ENCODE measurements at places on chromosomes 16 and 17.
A peak's percentile ranks its signal among the peaks of the same experiment; 100 is the strongest.

DNA sequence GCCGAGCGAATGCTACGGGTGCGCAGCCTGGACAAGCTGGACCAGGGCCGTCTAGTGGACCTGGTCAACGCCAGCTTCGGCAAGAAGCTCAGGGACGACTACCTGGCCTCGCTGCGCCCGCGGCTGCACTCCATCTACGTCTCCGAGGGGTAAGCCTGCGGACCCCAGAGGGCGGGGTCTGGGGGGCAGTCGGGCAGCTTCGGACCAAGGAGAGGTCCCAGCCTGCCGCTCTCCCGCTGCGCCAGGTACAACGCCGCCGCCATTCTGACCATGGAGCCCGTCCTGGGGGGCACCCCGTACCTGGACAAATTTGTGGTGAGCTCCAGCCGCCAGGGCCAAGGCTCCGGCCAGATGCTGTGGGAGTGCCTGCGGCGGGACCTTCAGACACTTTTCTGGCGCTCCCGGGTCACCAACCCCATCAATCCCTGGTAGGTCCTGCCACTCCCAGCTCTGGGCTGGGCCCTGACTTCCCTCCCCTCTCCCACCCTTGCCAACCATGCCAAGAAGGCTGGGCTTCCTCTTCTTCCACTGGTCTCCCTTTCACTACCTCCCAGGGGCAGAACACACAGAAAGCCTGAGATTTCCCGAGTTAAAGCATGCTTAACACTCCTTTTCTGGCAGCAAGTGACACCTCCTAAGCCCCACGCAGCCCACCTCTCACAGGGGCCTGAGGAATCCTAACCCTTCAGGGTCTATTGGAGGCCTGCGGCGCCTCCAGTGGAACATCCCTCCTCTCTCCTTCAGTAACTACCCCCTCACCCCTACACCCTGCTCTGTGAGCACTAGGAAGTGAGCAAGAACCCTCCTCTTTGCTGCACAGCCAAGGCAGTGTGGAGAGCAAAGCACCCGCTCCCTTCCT, 3.2 kb downstream of the NAGS start:
- peaks cover 31% of the 10 kb centered on the region for H3K36me3 ChIP-seq
- no peak overlapping the region for H3K27ac ChIP-seq

- no peaks in the 10 kb centered on the region for H3K4me1 ChIP-seq
- no peaks in the 10 kb centered on the region for H3K36me3 ChIP-seq
- H3K4me3 ChIP-seq = no peak overlapping the region
- no peak overlapping the region for H3K27ac ChIP-seq
Observed at GRCh38 chr17:9332132-9332494, 243.5 kb downstream of the STX8 start.

DNA sequence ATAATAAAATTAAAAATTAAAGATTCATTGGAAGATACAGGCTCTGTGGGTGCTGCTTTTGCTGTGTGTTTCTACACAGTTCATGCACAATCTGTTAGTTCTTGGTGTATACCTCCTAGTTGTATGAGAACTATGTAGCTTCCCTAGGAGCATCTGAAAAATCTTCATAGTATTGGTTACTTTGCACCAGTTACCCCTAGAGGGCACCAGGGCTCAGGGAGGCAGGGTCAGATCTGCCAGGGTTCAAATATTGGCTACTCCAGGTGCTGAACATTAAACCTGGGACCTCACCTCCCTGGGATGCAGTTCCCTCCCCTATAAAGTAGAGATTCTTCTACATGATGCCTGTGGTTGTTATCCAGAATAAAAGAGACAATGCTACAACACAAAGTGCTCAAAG, 583.0 kb upstream of the CDH11 start:
- H3K4me1 ChIP-seq = no peaks in the 10 kb centered on the region
- H3K4me3 ChIP-seq = no peak overlapping the region
- H3K36me3 ChIP-seq = no peaks in the 10 kb centered on the region

DNA sequence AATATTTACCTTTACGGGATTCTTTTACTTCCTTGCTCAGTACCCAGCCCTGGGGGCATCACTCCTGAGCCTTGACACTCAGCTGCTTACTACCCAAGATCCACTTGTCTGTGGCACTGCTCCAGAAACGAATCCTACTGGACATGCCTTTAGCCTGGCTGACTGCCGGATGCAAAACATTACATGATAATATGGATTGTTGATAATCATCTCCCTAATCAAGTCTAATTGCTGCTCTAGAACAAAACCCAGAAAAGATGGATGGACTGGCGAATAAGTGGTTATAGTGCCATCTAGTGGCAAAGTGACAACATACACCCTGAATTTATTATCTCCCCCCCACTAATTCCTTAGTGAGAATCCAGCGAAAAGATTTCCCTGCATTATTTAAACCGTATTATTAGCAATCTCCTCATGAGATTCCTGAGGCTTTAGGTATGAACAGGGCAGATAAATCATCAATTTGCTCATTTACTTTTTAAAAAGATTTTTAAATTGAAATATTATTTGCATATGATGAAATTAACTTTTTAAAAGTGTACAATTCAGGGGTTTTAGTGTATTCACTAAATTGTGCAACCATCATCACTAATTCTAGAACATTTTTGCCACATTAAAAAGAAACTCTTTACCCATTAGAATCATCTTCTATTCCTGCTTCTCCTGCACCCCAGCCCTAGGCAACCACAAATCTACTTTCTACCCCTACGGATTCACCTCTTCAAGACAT, 61.6 kb downstream of the RGS9 start:
- H3K4me3 ChIP-seq = no peak overlapping the region
- DNase-seq = no peak
- H3K27me3 ChIP-seq = no peaks in the 10 kb centered on the region
- no peak overlapping the region for H3K27ac ChIP-seq

DNA sequence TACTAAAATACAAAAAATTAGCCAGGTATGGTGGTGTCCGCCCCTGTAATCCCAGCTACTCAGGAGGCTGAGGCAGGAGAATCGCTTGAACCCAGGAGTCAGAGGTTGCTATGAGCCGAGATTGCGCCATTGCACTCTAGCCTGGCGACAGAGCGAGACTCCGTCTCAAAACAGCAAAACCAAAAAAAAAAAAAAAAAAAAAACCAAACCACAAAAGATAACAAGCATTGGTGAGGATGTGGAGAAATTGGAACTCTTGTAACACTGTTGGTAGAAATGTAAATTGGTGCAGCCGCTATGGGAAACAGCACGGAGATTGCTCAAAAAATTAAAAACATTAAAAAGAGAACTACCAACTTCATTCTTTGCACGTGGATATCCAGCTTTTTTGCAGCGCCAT, 119.4 kb downstream of the OR1D5 start:
- DNase-seq = no peak
- H3K27me3 ChIP-seq = no peaks in the 10 kb centered on the region
- H3K27ac ChIP-seq = no peak overlapping the region

DNA sequence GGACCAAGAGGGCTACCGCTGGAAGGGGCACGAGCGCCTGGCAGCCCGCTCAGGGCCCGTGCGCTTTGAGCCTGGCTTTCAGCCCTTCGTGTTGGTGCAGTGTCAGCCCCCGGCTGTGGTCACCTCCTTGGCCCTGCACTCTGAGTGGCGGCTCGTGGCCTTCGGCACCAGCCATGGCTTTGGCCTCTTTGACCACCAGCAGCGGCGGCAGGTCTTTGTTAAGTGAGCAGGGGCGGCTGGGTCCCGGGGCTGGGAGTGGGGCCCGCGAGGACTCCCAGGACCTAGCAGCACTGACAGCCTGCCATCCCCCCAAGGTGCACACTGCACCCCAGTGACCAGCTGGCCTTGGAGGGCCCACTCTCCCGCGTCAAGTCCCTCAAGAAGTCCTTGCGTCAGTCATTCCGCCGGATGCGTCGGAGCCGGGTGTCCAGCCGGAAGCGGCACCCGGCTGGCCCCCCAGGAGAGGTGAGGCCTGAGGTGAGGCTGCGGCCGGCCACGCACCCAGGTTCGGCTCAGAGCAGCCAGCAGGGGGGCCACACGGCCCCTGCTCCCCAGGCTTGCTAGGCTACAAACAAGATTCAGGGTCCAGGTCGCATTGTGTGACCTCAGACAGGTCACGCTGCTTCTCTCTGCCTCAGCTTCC, 17.4 kb upstream of the MYO15B start:
- no peak overlapping the region for H3K27ac ChIP-seq
- DNase-seq = no peak
- H3K4me1 ChIP-seq = no peaks in the 10 kb centered on the region

DNA sequence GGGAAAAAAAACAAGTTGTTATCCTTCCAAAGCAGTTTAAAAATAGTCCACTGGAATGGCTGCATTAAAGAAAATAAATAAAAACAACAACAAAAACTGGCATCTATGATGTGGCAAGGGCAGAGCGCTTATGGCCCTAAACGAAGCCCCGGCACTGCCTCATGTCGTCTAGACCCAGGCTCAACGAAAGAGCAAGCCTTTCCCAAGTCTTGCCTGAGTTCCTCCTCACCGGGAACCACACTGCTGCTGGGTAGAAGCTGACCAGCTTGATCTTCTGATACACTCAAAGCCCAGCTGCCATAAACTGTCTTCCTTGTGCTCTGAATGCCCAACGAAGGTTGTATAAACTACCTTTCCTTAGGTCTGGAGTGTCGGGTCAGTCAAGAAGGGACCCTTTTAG, 37.0 kb downstream of the NDEL1 start:
- peaks cover 45% of the 10 kb centered on the region for H3K36me3 ChIP-seq
- H3K27ac ChIP-seq = peak overlapping the region; percentile 82
- peaks cover 62% of the 10 kb centered on the region for H3K4me1 ChIP-seq
- no peak for DNase-seq
- no peaks in the 10 kb centered on the region for H3K27me3 ChIP-seq

DNA sequence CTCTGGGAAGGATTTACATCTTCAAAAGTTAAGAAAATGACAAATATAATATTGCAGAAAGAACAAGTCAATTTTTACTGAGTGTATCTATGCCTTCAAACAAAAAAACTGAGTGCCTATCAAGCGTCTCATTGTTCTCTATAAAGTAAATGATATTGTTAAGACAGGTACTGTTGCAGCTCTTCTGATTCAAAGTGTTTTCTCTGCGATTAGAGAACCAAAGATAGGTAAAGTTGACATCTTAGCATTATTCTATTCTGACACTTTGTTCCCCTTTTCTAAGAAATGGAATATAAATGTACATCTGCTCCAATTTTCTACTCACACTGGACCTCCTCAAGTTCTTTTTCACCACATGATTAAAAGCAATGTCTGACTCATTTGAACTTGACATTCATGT, 1317.7 kb downstream of the CDH11 start:
- H3K27me3 ChIP-seq = no peaks in the 10 kb centered on the region
- no peak overlapping the region for H3K4me3 ChIP-seq
- no peak for DNase-seq
- no peaks in the 10 kb centered on the region for H3K36me3 ChIP-seq

- H3K27ac ChIP-seq = no peak overlapping the region
- DNase-seq = no peak
- no peak overlapping the region for H3K4me3 ChIP-seq
- peaks cover 21% of the 10 kb centered on the region for H3K4me1 ChIP-seq
- no peaks in the 10 kb centered on the region for H3K27me3 ChIP-seq
Observed at GRCh38 chr17:21157586-21158370, 31.0 kb downstream of the DHRS7B start.

DNA sequence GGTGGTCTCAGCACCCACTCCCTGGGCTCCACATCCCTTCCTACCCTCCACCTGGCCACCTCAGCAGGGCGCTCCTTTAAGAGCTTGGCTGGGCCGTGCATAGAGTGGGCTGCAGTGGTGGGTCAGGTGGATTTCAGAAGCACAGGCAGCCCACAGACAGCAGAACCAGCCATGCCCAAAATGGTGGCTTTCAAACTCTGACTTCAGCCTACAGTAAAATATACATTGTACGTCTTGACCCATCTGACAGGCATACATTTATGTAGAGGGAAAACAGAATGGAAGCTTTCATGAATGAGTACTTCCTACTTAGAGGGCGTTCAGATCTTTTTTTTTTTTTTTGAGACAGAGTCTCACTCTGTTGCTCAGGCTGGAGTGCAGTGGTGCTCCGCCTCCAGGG, 26.0 kb upstream of the LASP1NB start:
- H3K36me3 ChIP-seq = peaks cover 68% of the 10 kb centered on the region
- no peak overlapping the region for H3K4me3 ChIP-seq
- DNase-seq = no peak
- peak overlapping the region; percentile 77 for H3K27ac ChIP-seq
- no peaks in the 10 kb centered on the region for H3K27me3 ChIP-seq

GRCh38 chr16:3158026-3158509, 23.2 kb downstream of the ZNF213 start:
- peaks cover 19% of the 10 kb centered on the region for H3K4me1 ChIP-seq
- peak overlapping the region; percentile 63 for H3K4me3 ChIP-seq
- H3K27ac ChIP-seq = peak overlapping the region; percentile 79
- H3K27me3 ChIP-seq = no peaks in the 10 kb centered on the region
- H3K36me3 ChIP-seq = no peaks in the 10 kb centered on the region

DNA sequence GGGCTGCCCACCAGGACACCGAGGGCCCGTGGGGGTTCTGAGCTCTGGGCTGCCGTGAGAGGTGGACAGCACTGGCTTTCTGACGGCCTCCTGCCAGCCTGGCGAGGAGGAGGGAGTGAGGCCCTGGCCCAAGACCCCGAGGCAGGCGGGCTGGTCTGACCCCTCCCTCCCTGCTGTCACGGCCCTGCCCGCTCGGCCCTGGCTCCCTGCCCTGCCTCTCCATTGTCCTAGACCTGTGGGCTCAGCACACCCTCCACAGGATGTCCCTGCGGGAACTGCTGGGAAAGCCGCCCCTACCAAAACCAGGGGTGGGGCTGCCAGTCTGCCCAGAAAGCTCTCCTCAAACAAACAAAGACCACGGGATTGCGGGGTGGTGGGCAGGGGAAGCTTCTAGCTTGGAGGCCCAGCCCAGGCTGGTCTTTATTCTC, 20.7 kb downstream of the SPNS2 start:
- no peak overlapping the region for H3K4me3 ChIP-seq
- no peak overlapping the region for H3K27ac ChIP-seq
- DNase-seq = no peak
- H3K36me3 ChIP-seq = no peaks in the 10 kb centered on the region
- no peaks in the 10 kb centered on the region for H3K4me1 ChIP-seq

- H3K36me3 ChIP-seq = no peaks in the 10 kb centered on the region
- H3K4me1 ChIP-seq = no peaks in the 10 kb centered on the region
- no peaks in the 10 kb centered on the region for H3K27me3 ChIP-seq
- DNase-seq = no peak
Observed at GRCh38 chr16:86395477-86395876, 114.8 kb upstream of the FOXF1 start.

GRCh38 chr16:69924041-69924775, 26.9 kb upstream of the CLEC18A start:
- H3K27ac ChIP-seq = peak overlapping the region; percentile 97
- peaks cover 1% of the 10 kb centered on the region for H3K36me3 ChIP-seq

- DNase-seq = peak; percentile 58
- peaks cover 41% of the 10 kb centered on the region for H3K4me1 ChIP-seq
Observed at GRCh38 chr16:69930117-69930776, 20.9 kb upstream of the CLEC18A start.

DNA sequence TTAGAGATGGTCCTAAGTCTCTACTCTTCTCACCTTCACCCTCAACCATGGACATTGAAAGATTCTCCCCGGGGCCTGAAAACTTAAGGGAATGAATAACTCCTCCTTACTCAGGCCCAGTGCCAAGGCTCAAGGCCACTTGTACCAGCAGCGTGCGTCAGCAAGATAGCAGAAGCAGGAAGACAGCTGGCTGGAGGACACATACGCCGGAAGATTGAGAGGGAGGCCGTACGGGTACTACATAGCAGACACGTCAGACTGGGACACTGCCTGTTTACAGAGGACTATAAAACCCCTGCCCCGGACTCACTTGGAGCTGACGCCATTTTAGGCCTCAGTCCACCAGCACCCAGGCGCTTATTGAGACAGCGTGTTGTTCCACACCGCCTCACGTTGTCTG, 75.8 kb upstream of the MED13 start:
- no peak for DNase-seq
- H3K4me1 ChIP-seq = no peaks in the 10 kb centered on the region
- no peak overlapping the region for H3K27ac ChIP-seq
- peaks cover 28% of the 10 kb centered on the region for H3K27me3 ChIP-seq

GRCh38 chr16:85072076-85072860, 40.0 kb downstream of the CIBAR2 start:
- no peak overlapping the region for H3K27ac ChIP-seq
- no peak for DNase-seq
- peaks cover 37% of the 10 kb centered on the region for H3K36me3 ChIP-seq
- H3K4me3 ChIP-seq = no peak overlapping the region
- H3K27me3 ChIP-seq = no peaks in the 10 kb centered on the region

All from tibial artery (tissue), 4 donors.